Inflammatory macrophage treated with lipopolysaccharide for 1 hour (primary cell): ENCODE measurements at places on chromosomes 11 and 22.

- DNase-seq: no peak
These were observed 39.8 kb downstream of the RTN4R start for GRCh38 chr22:20228055-20228938.

GRCh38 chr11:117794135-117794534, 2.9 kb downstream of the DSCAML1 start:
- DNase-seq: no peak

DNA sequence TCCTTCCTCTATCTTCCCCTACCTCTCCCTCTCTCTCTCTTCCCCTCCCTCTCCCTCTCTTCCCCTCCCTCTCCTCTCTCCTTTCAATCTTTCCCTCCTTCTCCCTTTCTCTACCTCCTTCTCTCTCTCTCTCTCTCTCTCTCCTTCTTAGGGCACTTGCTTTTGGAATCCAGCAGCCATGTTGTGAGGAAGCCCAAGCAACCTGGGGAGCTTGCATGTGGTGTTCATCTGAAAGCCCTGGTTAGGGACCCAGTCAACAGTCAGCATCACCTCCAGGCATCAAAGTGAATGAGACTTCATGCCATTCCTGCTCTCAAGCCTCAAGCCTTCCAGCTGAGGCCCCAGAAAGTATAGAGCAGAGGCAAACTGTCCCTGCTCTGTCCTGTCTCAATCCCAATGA, 65.6 kb upstream of the SHISAL1 start:
- DNase-seq: no peak

- no peak for DNase-seq
These were observed 10.9 kb downstream of the NCF4 start for GRCh38 chr22:36871669-36872081.
